T-helper 17 cell (primary cell): ENCODE measurements at places on chromosomes 3 and 15.

DNA sequence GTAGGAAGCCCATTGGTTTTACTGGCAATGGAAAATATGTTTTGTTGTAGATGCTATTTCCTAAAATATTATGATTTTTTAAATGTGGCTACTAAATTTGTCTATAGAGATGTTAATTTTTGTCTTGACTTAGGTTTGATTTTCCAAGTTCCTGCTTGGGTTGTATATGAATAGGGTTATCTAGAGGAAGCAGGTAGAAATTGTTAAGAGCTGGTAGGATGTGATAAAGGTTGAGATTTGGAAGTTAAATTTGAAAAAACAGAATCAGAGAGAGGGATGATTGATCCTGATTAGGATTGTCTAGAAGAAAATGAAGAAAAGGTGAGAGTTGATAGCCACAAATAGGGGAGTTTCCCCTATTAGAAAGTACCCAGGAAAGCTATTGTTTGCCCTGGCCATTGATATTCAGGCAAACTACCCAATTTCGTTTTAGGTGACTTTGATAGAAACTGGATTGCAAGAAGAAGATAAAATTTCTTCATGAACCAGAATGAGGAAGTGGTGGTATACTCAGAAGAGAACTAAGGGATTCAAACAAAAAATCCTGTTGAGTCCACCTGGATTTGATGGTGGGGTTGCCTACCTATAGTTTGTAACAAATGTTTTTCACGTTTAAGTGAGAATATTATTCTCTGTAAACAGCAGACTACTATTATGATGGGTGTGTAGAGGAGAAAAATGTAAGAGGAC is 91.2 kb upstream of the PHLDB2 start:
- no peak for DNase-seq

GRCh38 chr3:173770011-173770410 is 372.5 kb downstream of the NLGN1 start:
- no peak for DNase-seq

DNA sequence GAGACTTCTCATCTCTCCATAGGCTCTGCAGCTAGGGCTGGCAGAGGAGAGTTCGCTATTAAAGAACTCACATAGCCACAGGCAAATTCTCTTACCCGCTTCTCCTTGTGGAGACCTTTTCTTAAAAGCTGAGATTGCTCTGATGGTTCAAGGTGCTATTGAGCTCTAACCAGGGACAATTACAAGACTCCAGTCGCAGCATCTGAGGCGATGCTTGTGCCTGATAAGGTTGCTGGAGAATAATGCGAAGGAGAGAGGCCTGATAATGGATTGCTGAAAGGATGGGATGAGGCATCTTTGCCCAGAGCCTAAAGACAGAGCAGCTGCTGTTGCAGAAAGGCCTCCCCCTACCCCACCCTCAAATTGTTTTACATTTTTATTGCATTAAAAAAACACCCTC is 244.5 kb upstream of the SOX14 start:
- DNase-seq: no peak

DNA sequence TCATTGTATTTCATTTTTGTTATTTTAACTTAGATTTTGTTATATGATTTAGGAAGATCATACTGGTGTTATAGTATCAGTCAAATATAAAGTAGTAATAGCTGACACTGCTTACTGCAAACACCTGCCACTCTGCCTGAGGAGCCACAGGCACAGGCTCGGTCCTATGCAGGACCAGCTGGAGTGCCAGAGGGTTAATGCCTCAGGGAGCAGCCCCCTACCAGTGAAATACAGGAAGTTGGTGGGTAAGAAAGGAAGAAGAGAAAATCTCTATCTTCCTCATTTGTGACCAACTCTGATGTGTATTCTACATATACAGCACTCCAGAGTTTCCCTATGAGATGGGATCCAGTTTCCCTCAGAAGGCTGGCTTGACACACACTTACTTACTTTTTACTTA is 593.3 kb downstream of the UNC13C start:
- no peak for DNase-seq

- no peak for DNase-seq
Measured at GRCh38 chr15:62742409-62743171, 300.0 kb upstream of the TPM1 start.

- no peak for DNase-seq
Measured at GRCh38 chr3:149487598-149488197, 13.2 kb downstream of the TM4SF4 start.

DNA sequence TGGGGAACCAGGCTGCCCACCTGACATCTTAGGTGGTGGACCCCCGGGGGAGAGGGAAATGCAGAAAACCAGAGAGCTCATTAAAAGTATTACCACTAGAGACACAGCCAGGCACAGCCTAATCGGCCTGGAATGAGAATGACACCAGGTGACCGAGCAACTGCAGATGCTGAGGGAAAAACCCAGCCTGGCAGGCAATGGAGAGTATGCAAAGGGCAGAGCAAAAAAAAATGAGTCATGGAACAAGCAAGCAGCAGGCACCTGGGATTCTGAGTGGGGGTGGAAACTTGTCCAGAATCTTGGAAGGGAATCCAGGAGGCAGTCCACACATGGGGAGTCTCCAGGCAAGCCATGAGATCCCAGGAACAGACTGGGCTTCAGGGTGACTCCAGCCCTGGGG is 183.7 kb upstream of the LRRN1 start:
- no peak for DNase-seq

DNA sequence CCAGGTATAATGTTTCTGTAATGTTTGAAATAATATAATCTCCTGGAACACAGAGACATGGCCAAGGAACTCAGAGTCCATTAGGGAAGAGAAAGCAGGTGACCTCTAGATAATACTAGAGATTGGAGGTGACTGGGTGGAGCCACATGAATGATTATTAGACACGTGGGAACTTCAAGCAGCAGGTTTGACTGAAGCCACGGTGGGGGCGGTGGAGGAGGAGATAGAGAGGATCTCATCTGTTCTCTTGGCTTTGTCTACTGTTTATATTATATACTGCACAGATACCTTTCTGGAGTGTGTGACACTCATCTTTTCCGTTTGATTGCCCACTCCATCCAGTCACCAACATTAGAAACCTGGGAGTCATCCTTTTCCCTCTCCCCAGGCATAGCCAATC is 33.7 kb downstream of the KIF7 start:
- no peak for DNase-seq

- no peak for DNase-seq
Measured at GRCh38 chr15:46714950-46715349, 1002.4 kb upstream of the SEMA6D start.

DNA sequence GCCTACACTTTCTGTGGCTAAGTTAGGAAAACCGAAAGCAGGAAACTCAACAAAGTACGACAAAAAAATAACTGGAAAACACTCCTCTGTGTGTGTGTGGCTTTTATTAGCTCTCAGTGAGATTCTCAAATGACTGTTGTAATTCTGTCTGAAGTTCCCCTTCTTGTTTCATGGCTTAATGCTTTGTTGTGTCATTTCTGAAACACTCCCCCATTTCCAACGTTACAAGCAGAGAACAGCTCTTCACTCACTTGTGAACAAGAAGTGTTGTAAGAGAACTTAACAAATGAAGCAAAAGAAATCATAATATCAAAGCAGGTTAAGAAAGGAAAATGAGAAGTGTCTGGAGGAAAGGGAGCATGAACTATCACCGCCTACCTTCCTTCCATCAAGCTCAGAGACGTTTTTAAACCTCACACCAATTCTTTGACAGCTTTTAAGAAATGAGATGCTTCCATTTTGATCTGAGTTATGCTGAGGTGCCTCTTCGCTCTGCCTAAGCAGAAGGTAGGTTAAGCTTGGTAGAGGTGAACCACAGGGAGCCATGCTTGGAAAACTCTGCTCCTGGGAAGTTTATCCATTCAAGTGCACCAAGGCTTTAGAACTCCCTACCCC is 12.4 kb upstream of the SEC62 start:
- DNase-seq: no peak

DNA sequence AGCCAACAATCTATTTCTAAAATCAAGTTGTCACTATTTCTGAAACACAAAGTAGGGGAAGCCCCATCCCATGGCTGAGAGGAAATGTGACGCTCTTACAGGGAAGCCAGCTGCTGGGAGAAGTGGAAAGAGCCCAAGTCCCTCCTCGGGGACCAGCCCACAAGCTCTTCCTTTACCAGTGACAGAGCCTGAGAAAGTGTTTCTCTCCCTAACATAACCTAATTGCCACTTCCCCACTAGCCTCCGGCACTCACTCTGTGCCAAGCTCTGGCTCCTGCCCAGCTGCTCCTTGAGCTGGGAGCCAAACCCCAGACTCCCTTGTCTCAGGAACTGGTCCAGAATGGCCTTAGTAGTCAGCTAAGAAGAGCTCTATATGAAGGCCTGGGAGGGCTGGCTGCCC is 42.9 kb downstream of the TNFAIP8L3 start:
- DNase-seq: no peak

- no peak for DNase-seq
Measured at GRCh38 chr3:99541181-99541580, 97.2 kb upstream of the COL8A1 start.

DNA sequence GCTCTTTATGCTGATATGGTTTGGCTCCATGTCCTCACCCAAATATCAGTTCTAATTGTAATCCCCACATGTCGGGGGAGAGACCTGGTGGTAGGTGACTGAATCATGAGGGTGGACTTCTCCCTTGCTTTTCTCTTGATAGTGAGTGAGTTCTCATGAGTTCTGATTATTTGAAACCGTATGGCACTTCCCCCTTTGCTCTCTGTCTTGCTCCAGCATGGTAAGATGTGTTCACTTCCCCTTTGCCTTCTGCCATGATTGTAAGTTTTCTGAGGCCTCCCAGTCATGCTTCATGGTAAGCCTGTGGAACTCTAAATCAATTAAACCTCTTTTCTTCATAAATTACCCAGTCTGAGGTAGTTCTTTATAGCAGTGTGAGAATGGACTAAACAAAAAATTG is 107.6 kb downstream of the IMPG2 start:
- DNase-seq: no peak

- DNase-seq: no peak
Measured at GRCh38 chr15:61890106-61890505, 170.1 kb downstream of the VPS13C start.

- DNase-seq: no peak
Measured at GRCh38 chr3:3447641-3448040, 268.1 kb upstream of the CRBN start.

DNA sequence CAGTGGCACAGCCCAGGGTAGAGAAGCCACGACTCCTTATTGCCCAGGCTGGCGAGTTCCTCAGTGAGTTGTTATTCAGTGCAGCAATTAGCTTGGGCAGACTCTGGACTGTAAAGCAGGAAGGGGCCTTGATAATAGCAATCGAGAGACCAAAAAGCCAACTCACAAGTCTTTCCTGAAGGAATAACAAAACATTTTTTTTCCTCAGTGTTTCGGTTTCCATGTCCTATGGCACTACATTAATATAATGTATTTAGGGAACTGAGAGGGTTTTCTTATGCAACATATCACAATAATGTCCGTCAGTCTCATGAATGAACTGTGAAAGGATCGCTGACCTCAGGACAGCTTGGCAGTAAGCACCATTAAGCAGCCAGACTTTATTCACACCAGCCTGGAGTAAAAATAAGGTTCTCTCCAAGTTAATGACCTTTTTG is 248.9 kb upstream of the TBL1XR1 start:
- DNase-seq: no peak

DNA sequence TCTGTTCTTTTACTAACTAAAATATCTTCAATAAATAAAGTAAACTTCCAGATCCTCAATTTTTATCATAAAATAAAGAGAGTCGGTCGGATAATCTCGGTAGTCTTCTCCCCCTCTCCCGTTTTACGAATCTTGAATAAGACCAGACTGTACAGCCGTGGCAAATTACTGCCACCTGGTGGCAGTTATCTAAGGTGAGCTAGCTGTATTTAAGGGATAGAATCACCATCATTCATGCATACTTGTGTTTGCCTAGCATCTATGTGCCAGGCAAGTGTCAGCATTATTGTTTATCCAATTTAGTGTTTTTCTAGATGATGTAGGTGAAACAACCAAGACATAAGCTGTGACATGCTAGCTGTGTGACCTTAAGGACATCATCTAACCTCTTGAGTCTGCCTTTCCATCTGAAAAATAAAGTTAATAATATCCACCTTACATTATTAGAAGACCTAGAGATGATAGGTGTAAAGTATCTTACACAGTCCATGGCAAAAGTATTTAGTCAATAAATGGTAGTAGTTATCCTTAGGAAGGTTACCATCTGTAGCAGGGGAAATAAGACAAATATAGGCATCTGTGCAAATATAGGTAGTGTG is 21.3 kb downstream of the DUT start:
- no peak for DNase-seq

DNA sequence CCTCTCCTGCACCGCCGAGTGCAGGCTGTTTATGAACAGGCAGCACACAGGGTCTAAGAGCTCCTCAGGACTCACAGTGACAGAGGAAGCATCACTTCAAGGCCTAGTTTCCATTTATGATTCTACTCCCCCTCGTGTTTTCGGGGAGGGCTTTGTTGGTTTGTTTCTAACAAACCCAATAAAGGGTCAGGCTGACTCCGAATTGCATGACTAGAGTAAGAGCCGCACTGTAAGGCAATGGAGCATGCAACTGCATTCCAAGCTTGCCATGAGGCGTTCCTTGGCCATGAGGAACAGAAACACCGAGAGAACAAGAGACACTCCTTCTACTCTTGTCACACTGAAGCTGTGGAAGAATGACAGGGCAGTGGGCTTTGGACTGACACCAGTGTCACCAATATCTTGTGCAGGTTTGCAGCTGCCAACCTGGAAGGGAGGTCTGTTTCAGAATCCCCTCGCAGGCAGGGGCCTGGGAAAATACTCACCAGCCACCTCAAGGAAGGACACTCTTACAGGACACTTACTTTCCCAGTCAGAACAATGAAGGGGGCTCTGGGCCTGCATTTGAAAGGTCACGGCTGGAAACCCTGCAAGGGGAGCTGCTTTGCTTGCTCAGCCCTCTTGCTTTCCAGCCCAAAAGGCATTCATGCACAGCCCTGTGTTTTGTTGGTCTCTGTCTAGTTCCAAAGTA is 96.8 kb downstream of the ADAMTS17 start:
- DNase-seq: no peak

DNA sequence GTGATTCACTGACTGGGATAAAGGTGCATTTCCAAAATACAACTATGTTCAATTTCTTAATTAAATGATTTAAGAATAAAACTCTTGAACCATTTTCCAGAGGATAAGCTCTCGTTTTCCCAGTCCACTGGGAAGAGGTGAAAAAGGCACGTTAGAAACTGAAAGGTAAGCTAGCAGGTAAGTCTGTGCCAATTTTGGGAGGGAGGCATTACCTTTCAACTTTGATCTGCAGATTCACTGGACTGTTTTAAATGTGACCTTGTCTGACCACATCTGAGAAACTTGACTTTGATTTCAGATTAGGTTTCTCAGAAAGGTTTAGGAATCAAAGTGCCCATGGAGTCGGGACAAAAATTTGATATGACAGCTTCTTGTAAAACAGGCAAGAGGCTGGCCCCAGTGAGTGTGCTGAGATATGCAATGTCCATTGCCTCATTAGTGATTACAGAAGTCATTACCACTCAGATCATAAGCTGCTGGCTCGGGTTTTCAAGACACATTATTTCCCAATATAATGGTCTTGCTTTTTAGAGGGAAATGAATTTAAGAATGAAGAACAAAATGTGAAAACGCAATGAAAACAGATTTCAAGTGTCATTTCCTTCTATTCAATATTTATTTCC is 118.8 kb downstream of the ADAMTS9 start:
- DNase-seq: no peak

- no peak for DNase-seq
Measured at GRCh38 chr3:146529021-146529420, 15.4 kb downstream of the PLSCR1 start.

GRCh38 chr3:46349484-46350261 is 4.2 kb upstream of the CCR2 start:
- DNase-seq: no peak

- no peak for DNase-seq
Measured at GRCh38 chr3:186330772-186331460, 31.1 kb downstream of the DGKG start.
